ENCODE measurements at places on chromosomes 4 and X.

DNA sequence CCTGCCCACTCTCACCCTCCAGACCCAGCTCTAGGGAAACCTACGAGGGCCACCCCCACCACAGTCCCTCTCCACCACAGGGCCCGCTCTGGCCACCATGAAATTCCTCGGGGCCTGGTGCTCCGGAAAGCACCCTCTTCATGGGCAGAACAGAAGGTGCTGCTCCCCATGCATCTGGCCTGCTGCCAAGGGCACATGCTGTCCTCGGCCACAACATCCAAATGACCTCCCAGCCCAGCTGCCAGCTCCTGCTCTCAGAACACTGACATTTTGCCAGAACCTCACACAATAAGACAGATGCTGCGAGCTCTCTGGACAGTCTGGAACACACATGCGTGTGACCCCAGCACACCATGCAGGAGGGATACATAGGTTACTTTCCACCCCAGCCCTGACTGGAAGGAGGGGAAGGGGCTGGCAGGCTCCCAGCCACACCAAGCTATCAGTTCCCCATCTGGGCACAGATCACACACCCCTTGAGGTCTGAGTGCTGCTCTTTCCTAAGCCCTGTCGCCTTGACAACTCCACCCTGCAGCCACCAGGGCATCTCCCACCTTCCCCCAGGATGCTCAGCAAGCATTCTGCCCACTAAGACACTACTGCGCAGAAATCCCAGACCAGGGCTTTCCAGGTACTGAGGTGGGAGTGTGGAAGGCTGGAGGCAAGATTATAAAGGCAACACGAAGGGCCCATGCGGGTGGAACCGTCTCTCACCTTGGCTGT is 5.8 kb downstream of the CCNQ start:
- no peak for DNase-seq

- DNase-seq, result no peak
Observed at GRCh38 chr4:105637408-105638176, 70.9 kb downstream of the INTS12 start.

GRCh38 chr4:106529348-106530023 is 160.9 kb upstream of the GIMD1 start:
- DNase-seq, result no peak

DNA sequence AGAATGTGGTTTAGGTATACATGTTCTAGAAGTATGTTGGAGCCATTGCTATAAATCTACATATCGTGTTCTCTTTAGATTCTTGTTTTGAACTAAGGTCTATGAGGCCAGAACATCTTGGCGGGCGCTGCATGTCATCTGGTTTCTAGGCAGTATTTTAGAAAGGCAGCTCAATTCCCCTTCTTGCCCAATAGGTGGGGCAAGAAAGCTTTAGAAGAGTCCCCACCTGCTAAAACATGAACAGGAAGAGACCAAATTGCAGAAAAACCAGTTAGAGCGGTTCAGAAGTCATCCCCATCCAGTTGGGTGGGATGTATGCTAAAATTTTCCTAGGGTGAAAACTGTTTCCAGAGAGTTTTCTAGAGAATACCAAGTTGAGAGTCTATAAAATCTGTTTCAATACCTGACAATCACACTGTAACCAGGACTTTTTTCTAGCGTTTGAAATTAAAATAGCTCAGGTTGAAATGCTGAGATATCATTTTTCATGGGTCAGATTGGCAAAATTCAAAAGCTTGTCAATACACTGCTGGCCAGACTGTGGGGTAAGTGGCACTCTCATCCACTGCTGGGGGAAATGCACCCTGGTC is 17.5 kb upstream of the SH3KBP1 start:
- DNase-seq, result no peak

GRCh38 chrX:39104745-39105144 is 303.5 kb downstream of the MID1IP1 start:
- DNase-seq, result no peak

GRCh38 chrX:110133735-110134370 is 130.9 kb downstream of the TMEM164 start:
- no peak for DNase-seq

- DNase-seq, result no peak
Observed at GRCh38 chr4:69120870-69121269, 24.6 kb downstream of the UGT2B7 start.

DNA sequence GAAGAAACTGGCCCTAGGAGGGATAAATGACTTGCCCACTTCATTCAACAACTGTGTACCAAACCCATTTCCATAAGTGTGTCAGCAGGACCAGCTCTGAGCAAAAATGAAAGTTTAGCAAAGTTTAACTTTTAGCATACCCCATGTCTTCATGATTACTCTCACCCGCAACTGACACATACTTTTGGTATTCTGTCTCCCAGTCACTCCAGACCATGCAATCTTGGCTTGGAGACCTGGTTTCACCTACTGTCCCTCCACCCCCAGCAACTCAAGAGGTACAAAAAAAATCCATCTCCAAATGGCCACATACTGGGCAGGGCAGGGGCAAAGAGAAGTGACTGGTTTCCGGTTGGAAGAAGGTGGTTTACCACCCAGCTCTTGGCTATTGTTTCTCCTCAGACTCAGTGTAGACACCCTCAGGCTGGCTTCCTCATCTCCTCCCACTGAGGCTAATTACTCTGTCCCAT is 79.8 kb downstream of the RLIM start:
- DNase-seq, result no peak

GRCh38 chrX:78769946-78770345 is 22.4 kb downstream of the LPAR4 start:
- no peak for DNase-seq

DNA sequence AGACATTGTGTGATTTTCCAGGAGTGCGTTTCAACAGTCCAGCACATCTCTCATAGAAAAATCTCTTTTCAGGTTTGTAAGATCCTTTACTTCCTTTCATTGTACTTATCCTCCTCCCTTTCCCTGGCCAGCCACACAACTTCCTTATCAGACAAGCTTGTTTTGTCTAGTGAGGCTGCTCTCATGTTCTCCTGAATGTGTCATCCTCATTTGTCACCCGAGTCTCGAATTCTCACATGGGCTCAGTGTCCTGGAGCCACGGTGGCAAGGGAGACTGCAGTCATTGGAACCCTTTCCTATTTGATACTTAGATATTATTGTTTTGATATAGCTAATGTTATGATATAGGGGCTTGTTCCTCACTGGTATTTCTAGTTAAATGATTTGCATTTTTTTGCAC is 16.9 kb downstream of the SYNPO2 start:
- no peak for DNase-seq

GRCh38 chr4:3630598-3631543 is 98.6 kb upstream of the LRPAP1 start:
- DNase-seq, result no peak

DNA sequence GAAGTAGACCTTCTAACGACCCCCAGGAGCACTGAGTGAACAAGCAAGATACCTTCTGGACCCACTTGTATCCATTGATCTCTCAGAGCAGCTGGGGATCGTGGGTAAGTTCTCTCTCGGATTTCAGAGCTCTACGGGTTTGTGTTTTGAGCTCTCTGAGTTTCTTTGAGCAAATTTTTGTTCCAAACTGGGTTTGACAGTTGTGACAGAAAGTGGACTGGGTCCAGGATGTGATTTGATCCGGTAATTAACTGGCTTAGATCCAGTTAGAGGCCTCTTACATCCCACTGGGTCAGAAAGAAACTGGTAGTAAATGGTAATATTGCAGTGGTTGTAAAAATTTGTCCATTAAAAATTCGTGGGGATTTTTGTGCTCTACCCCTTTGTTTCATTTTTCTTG is 459.2 kb downstream of the INPP4B start:
- no peak for DNase-seq

- DNase-seq, result no peak
Observed at GRCh38 chr4:24768006-24768405, 27.4 kb upstream of the SOD3 start.

DNA sequence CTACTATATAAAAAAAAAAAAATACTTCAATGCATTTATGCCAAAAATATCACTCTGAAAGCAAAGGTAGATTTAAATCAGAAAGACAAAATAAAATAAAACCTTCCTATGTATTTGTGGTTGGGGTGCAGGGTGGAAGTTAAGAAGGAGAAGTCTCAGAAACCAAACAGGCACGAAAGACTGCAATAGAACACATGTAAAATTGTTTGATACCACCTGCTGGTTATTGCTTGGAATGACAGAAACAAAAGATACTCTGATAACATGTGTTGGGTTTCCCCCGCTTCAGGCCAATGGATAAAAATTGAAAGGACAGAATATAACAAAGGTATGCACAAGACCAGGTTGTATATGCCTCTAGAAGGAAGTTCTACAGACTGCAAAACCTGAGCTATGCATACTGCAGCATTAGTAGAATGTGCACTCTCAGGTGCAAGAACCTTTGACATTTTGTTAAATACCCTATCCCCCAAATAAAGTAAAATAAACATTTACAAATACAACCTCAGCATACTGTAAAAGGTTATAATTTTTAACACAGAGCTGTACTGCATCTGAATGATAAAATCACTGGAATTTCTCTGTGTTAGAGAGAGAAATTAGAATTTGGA is 118.8 kb downstream of the GABRA2 start:
- DNase-seq, result no peak

DNA sequence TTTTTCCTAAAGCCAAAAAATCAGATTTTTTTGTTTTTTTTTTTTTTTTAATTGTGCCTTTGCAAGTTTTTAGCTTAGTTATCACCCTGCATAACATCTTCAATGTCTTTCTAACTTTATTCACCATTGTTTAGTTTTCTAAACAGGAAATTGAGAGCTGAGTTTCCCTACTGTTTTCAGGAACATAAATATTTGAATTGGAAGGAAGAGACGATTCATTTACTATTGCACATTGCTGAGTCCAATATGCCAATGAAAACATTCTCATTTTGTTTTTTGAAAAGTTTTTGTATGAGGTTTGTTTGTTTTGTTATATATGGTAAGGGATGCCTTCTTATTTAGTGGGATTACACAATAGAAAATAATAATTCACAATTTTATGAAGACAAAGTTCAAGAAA is 148.4 kb downstream of the ANKRD50 start:
- no peak for DNase-seq

DNA sequence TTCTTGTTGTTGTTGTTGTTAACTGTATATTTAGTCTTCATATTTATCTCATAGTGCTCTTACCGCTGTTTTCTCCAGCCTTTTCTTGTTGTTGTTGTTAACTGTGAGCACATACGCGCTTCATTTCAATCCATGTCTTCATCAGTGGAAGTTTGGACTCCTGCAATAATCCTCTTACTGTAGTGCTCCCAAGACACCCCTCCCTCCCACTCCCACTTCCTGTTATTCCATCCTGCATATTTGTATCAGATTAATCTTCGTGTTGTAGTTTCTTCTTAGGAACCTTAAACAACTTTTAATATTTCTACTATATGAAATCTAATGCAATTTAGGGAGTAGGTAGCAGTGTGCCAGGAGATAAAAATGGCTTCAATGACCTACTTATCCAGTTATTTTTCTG is 674.8 kb downstream of the RAPGEF2 start:
- DNase-seq, result no peak

- DNase-seq, result no peak
Observed at GRCh38 chr4:156146571-156146970, 192.9 kb upstream of the CTSO start.

DNA sequence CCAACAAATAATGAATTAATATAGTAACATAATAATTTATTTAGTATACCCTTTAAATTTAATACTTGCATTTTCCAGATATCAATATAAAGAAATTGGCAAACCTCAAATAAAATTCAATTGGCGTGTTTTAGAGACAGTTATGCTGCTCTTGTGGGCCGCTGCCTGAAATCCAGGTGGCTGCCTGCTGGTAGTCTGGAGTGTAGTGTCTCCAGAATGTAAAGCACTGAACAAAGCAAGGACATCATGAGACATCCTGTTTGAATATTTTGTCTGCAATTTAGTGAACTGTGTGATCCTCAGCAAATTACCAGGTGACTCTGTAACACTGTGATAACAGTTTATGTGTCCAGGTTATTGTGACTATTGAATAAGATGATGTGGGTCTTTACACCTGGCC is 29.9 kb downstream of the ZFP42 start:
- no peak for DNase-seq

DNA sequence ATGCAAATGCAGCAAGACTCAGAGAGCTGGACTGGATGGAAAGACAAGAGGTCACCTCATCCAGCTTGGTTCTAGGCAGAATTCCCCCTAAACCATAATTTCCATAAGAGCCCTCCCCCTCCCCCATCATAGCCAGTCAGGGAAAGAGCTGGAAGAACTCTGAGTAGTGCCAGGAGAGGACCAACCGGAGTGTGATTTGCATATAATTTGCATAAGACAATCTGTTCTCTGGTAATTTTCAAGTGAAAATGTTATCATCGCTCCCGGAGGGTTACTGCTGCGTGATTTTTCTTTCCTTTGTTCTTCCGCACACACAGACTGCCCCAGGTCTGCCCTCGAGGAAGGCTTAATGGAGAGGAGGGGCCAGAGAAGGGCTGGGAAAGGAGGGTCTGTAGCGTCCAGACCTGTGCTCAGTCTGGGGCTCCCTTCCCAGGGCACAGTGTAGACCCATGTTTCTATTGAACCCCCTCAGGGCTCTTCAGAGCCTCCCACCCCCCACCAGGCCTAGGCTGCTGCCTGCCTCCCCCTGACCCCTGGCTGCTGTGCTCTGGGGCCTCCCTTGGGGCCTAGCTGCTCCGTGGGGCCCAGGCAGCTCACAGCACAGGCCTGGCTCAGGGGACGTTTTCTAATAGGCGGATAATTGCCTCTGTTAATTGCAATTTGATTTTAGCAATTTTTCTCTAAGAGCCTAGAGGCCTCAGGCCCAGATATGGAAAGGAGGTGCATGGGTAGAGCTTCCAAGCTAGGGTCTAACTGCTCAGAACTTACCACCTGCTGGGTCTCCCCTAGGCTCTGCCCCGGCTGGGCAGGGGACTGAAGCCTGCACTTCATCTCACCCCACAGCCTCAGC is 90.4 kb upstream of the PJA1 start:
- DNase-seq, result no peak

DNA sequence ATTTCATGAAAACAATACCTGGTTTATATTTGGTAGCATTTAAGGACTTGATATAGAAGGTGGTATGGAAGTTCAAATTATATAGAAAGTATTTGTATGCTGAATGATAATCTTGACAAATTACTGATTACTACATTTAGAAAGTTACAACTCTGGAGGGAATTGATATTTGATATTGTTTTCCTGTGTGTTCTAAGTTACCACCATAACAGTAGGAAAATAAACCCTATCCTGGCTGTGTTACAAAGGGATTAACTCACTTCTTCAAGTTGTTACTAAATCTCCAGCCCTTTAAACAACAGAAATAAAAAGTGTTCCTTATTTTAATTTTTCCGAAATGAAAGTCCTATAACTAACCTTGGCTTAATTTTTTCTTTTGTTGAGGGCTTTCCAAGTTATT is 36.6 kb downstream of the FHL1 start:
- no peak for DNase-seq

DNA sequence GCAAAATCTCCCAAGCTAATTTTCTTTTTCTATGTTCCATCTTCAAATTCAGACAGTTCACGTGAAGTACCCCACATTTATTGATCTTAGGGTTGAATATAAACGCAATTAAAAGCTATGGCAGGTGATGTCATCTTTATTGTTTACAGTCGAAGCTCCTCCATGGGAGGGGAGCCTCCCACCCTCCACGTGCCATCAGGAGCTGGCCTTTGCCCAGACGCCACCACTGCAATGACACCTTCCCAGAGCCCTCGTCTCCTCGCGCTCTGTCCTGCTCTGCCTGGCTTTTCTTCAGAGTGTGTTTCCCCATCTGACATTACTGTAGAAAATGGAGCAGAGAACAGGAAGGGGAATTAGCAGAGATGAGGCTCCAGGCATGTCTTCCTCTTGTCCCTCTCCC is 18.8 kb upstream of the CYP4V2 start:
- no peak for DNase-seq

GRCh38 chrX:71095555-71095980 is at the start of gene FOXO4:
TSS of gene FOXO4 (plus strand) at chrX:71095851. CDS start at chrX:71096529, 678 bp downstream.
- no peak for DNase-seq

All from right renal cortex interstitium (tissue), 3 donors.